ENCODE measurements at places on chromosomes 16 and 17.

GRCh38 chr17:44967026-44967906 lies 837 bp downstream of the C1QL1 start:
- DNase-seq: no peak

DNA sequence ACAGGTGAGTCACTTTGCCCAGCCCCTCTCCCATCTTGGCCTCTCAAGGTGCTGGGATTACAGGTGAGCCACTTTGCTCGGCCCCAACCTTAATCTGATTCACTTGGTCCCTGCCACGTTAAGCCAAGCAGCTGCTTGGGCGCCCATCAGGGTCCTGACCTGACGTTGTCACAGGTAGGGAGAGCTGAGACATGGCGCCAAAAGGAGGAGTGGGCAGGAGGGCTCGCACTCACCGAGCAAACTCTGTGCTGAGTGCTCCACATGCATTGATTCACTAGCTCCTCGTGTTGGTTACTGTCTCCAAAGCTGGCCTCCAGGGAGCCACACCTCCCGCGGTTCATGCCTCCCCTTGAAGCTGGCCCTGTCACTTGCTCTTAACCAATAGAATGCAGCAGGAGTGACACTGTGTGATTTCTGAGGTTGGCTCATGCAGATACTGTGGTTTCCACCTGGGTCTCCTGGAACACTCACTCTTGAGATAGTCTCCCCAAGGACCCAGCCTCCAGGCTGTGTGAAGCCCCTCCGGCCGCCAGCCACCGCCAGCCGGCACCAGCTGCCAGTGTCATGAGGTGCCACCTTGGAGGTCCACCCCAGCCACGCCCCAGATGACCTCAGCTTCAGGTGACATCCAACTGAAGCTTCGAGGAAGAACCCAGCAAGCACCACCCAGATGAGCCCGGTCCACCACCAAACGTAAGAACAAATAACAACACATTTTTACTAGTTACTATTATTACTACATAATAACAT lies 223.0 kb downstream of the GSG1L start:
- DNase-seq: no peak

- no peak for DNase-seq
Measured at GRCh38 chr16:10552998-10553491, 27.4 kb downstream of the EMP2 start.

- DNase-seq: no peak
Measured at GRCh38 chr16:27698266-27698665, 148.3 kb downstream of the KATNIP start.

DNA sequence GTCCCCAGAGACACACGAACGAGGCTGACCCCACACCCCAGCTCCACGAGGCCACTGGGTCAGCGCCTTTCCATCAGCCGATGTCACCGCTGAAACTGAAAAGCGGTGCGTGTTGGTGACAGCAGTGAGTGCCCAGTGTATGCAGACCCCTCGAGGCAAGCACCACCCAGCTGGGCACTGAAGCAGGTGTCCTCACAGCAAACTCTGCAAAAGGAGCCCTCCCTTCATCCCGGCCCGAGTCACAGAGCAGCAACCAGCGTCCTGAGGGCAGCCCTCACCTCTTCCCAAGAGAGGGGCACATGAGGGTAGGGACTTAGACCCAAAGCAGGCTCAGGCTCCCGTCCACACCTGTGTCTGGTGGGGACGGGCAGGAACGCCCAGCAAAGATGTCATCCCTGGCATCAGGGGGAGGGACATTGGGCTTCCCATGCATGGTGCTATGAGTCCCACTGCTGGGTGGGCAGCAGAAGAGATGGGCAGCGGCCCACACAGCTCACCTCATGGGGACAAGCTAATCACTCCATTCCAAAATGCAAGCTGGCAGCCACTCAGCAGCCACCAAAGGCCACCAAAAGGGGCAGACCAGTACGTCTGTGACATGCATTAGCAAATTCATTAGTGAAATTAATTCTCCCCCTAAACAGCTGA lies 49.2 kb downstream of the RBFOX3 start:
- DNase-seq: no peak

DNA sequence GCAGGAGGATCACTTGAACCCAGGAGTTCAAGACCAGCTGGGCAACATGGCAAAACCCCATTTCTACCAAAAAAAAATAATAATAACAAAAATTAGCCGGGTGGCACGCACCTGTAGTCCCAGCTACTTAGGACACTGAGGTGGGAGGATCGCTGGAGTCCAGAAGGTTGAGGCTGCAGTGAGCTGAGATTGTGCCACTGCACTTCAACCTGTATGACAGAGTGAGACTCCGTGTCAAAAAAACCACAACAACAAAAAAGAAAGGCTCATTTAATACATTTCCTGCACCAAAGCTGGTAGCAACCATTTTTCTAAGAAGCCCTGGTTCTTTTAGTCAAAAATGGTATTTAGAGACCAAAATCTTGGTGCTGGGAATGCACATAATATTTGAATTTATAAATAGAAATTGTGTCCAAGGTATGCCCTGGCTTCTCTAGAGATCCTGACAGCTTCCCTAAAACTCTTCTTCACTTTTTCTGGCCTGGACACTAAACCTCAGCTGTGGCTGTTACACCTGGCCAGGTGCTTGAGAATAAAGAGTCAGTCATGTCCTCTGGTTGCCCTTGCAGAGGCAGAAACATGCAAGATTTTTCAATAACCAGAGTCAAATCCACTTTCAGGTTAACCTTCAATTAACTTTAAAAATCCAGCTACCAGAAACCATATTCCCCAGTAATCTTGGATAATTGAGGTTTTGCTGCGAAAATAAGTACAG lies 35.9 kb downstream of the SCNN1B start:
- DNase-seq: no peak

DNA sequence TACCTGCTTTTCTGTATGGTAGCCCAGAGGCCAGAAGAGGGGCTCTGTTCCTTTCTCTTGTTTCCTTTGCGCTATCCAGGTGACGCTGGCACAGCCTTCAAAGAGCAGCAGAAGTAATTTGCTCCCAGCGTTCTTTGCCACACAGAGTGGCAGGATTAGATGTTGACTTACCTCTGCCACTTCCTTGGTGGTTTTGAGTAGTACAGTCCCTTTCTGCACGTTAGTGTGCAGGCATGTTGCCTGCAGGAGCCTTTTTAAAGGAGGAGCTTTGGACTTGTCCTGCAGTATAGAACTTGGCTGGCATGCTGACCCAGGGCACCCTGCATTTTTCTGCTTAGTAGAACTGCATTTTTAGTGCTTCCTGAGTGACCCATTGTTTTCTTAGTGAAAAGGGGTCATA lies at the start of gene ABCC11:
TSS of gene ABCC11 (minus strand) at position 229 of the 400 bp plus-strand sequence. CDS start 15,618 bp downstream, outside the sequence.
- no peak for DNase-seq

DNA sequence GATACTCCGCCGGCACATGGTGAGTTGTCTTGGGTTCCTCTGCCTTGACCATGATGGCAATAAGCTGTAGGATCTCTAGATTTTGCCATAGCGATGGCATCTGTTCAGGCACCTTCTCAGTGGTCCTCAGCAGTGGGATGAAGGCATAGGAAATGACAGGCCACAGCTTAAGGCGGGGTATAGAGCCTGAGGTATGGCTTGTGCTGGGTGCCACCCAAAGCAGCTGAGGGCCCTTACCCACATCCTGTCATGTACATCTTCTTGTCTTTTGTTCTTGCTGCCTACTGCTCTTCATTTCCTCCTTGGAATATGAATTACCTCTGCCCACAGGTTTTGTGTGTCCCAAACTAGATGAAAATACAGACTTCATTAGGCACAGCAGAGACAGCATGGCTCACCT lies 29.5 kb downstream of the KAT7 start:
- no peak for DNase-seq

- DNase-seq: no peak
Measured at GRCh38 chr17:75116737-75117136, 7.0 kb downstream of the ARMC7 start.

GRCh38 chr16:85998868-85999729 lies 100.1 kb downstream of the IRF8 start:
- DNase-seq: no peak

- no peak for DNase-seq
Measured at GRCh38 chr16:52591471-52591870, 44.5 kb upstream of the TOX3 start.

DNA sequence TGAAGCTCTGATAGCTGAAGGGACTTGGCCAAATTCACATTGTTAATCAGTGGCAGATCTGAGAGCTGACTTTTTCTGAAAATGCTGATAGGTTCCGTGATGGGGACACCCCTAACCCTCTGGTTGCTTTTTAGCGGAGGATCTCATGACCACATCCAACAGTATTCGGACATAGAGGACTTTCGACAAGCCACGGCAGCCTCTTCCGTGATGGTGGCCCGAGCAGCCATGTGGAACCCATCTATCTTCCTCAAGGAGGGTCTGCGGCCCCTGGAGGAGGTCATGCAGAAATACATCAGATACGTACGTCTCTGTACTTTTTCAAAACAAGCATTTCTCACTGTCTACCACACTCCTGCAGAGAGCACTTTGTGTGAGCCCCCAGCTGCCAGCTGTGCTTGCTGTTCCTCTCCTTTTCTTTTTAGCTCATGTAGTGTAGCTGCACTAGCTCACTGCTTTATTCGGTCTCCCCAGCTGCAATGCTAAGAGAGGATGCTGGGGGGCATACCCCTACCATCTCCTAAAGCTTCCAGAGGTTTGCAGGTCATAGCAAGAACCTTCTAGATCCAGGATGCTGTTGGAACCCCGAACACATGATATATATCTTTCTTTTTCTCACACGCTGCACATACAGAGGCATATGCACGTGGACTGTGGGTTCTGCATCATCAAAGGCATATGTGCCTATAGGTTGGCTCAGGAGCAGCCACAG lies 14.2 kb upstream of the NFATC3 start:
- DNase-seq: no peak

- DNase-seq: no peak
Measured at GRCh38 chr17:2030779-2031163, 818 bp downstream of the DPH1 start.

GRCh38 chr16:72236866-72237265 lies 64.9 kb upstream of the PMFBP1 start:
- DNase-seq: no peak
